ENCODE measurements at places on chromosomes 7 and 10. TPM values are rescaled to one million over a fixed set of nuclear protein-coding genes. Genes with fewer than 3 reads are reported as not detected.

DNA sequence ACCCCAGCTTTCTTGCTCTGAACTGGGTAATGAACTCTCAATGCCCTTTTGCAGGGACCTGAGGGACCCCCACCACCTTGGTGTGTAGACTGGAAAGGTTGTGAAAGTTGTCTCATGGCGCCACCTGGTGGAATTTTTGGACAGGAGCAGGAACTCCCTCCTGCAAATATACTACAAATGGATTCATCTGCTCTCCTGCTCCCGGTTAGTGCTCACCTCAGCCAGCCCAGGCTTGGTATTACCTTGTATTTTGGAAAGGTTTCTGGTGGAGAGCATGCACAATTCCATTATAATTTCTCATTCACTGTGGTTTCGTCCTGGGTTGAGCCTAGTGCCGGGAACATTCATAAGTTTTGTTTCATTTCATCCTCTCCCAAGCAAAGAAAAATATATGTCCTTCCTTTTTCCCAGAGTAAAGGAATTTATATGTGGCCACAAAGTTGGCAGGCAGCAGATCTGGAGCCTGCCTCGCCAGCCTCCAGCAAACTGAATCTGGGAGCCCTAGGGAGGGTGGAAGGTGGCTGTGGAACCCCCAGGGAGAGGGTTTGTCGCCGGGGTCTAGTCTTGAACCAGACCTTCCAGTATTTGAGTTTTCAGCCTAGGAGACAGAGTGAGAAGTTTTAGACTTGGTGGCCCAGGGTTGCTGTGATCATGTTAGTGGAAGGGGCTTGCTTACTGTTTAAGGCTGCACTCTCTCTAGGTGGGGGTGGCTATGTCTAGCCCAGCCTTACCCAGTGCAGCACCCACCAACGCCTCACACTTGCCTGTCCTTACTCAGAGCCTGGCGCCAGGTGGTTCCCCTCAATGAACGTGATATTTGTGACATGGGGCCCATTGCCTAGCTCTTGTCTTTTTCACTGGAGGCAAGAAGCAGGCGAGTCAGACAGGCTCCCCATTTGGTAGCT lies 9.5 kb downstream of the FAM241B start:
- peak; percentile 66 for DNase-seq

DNA sequence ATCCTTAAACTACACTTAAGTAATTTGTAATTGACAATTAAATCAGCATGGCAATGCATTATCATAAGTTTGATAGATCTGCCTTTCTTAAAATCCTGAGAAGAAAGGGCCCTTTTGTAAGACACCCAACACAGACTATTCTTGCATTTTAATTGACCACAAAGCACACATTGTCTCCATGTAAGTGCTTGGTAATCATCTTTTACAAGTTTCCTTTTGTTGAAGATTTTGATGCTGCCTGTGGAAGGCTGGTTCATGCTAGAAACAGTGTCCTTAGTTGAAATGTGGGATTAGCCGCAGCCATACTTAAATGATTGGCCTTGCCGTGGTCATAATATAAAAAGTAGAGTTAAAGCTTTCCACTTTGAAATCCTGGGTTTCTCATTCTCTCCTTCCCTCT lies 32.3 kb upstream of the CELF2 start:
- no peak for DNase-seq

Gene IL6
- 35.4 TPM for total RNA-seq

DNA sequence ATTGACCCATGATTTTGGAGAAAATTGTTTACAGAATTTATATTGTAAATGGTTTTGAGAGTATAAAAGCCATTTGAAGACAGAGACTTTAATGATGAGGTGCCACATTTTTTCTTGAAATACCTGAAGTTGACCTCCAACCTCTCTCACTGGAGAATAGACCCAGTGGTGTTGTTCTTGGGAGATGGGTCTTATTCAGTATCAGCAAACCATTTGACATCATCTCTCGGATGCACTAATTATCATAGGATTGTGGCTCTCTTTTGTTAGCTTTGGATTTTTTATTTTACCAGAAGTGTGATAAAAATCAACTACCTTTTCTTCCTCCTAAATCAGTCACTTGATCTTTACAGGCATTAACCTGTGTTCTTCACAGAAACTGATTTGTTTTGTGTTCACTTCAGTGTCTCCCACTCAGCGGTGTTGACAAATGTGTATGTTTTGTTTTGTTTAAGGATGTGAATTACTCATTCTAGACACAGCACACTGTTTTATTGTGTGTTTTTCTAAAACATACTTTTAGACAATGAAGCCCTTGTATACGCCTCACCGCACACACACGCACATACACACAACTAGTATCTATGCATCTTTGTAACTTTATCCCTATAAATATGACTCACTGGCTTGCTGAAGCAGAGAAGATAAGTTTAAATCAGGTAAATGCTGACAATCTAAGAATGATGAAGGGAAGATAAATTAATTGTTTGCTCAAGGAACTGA lies 455.6 kb downstream of the INHBA start:
- no peak for DNase-seq

Gene NCF1
- total RNA-seq: not detected

DNA sequence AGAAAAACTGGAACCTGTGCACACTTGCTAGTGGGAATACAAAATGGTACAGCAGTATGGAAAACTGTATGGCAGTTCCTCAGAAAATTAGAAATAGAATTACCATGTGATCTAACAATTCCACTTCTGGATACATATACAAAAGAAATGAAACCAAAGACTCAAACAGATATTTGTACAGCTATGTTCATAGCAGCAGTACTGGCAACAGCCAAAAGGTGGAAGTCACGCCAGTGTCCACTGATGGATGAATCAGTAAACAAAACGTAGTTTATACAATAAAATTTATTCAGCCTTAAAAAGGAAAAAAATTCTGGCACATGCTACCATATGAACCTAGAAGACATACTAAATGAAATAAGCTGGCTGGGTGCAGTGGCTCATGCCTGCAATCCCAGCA lies 23.0 kb downstream of the IDE start:
- no peak for DNase-seq
